ENCODE measurements at places on chromosomes 7 and 10. TPM values are rescaled to one million over a fixed set of nuclear protein-coding genes. Genes with fewer than 3 reads are reported as not detected.

Gene CYP3A4
- total RNA-seq = not detected

Gene ADRB1
- under 0.01 TPM for total RNA-seq

Gene RBP4
- not detected for total RNA-seq

Gene UCN3
- total RNA-seq = not detected

Gene LAMB1
- 442 TPM for total RNA-seq

Gene BMI1
- total RNA-seq = 34.8 TPM

Gene BLNK
- total RNA-seq = not detected

Gene BHLHA15
- total RNA-seq = 1.1 TPM

Gene COMMD3
- total RNA-seq = 57.5 TPM

Measured in epithelial cell of umbilical artery (primary cell).